ENCODE measurements at places on chromosomes 1 and 21. TPM values are rescaled to one million over a fixed set of nuclear protein-coding genes. Genes with fewer than 3 reads are reported as not detected.

GRCh38 chr1:238606457-238606856 lies 715.7 kb upstream of the ZP4 start:
- DNase-seq = no peak

Gene RCC1
- 69.6 TPM for polyA plus RNA-seq

DNA sequence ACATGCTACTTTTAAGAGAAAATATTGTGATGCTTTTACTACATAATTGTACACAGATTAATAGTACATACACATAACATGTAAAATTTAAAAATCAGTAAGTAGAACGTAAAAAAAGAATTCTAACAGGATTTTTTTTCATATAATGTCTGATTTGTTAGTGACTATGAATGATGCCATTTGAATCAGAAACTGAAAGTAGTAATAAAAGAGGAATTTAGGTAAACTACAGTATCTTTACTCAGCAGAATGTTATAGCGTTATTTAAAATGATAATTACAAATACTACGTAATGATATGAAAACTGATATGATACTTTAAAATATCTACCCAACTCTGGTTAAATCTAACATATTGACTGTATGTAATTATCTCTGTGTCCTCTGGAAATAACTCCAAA lies 116.1 kb downstream of the DENND1B start:
- no peak for DNase-seq

GRCh38 chr1:52636721-52637695 lies 4.0 kb downstream of the SHISAL2A start:
- DNase-seq = no peak

DNA sequence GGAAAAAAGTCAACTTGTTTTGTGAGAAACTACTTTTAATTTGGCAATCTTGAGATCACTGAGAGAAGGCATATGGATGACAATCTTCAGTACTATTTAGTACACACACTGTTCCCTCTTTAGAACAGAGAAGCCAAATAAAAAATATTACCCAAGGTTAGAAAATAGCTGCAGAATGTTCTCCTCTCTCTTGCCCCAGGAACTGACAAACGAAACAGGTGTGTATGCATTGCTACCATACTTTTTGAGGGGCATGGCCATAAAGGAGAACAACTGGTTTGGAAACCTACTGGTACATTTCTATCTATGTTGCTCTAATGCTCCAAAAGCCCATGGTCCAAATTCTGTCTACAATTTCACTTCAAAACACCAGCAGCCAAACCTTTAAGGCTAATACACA lies 5.7 kb downstream of the TOR1AIP2 start:
- no peak for DNase-seq

Data from A549 (cell line).